Immature natural killer cell (primary cell): ENCODE measurements at places on chromosomes 6 and 20. TPM values are rescaled to one million over a fixed set of nuclear protein-coding genes. Genes with fewer than 3 reads are reported as not detected.

- H3K36me3 ChIP-seq, result peaks cover 7% of the 10 kb centered on the region
- H3K27ac ChIP-seq, result no peak overlapping the region
- no peaks in the 10 kb centered on the region for H3K4me1 ChIP-seq
- H3K27me3 ChIP-seq, result no peaks in the 10 kb centered on the region
- DNase-seq, result no peak
Measured at GRCh38 chr6:37324131-37325033, 29.4 kb upstream of the RNF8 start.

DNA sequence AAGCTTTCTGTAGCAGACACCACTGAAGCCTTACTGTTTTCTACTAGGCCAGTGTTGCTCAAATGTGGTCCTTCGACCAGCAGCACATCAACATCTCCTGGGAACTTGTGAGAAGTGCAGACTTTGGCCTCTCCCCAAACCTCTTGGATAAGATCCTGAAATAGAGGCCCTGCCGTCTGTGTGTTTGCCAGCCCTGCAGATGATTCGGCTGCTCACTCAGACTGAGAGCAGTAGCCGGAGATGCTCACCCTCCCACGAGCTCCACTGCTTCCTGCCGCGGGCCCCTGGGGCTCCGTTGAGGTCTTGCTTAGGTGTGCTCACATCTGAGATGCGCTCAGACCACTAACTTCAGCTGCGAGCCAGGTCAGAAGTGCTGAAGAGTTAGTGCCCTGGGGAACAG is 129.5 kb upstream of the SSTR4 start:
- H3K27me3 ChIP-seq, result peaks cover 6% of the 10 kb centered on the region
- H3K27ac ChIP-seq, result no peak overlapping the region
- no peaks in the 10 kb centered on the region for H3K4me1 ChIP-seq
- no peak overlapping the region for H3K4me3 ChIP-seq

GRCh38 chr6:154705471-154706113 is 27.6 kb upstream of the SCAF8 start:
- peaks cover 10% of the 10 kb centered on the region for H3K27me3 ChIP-seq
- H3K4me1 ChIP-seq, result no peaks in the 10 kb centered on the region
- no peak overlapping the region for H3K27ac ChIP-seq
- no peak overlapping the region for H3K4me3 ChIP-seq
- no peaks in the 10 kb centered on the region for H3K36me3 ChIP-seq

GRCh38 chr20:46752728-46753127 is 43.3 kb downstream of the SLC2A10 start:
- no peak for DNase-seq
- peaks cover 2% of the 10 kb centered on the region for H3K27me3 ChIP-seq
- no peaks in the 10 kb centered on the region for H3K36me3 ChIP-seq
- no peak overlapping the region for H3K4me3 ChIP-seq

- peak overlapping the region; percentile 90 for H3K27ac ChIP-seq
- peaks cover 69% of the 10 kb centered on the region for H3K4me1 ChIP-seq
- DNase-seq, result no peak
- H3K36me3 ChIP-seq, result peaks cover 9% of the 10 kb centered on the region
- no peaks in the 10 kb centered on the region for H3K27me3 ChIP-seq
Measured at GRCh38 chr6:17630511-17631073, 30.5 kb downstream of the FAM8A1 start.

DNA sequence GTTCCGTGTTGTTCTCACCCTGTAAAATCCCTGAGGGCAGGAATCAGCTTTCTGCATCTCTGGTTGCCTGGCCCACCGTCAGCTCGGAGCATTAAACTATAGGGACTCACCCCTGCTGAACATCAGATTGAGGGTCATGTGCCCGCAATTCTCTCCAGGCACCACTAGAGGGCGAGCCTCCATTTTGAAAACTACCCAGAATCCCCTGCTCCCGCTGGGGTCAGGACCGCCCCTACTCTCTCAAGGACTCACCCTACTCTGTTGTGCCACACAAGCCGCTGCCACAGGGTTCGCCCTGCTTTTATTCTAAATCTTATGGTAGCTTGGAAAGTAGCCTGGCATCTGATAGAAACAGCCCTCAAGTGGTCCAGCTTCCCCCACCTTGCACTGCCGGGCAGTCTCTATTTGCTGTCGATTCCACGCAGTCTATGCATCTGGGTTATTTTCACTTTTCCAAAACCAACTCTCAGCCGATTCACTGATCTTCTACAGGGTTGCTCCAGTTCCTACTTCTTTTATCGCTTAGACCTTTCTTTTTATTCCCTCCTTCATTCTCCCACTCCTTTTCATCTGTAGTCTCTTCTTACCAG is 244.1 kb upstream of the QKI start:
- DNase-seq, result peak; percentile 10
- H3K4me3 ChIP-seq, result peak overlapping the region; percentile 23
- no peak overlapping the region for H3K27ac ChIP-seq
- H3K27me3 ChIP-seq, result peaks cover 8% of the 10 kb centered on the region
- H3K36me3 ChIP-seq, result no peaks in the 10 kb centered on the region
- no peaks in the 10 kb centered on the region for H3K4me1 ChIP-seq

DNA sequence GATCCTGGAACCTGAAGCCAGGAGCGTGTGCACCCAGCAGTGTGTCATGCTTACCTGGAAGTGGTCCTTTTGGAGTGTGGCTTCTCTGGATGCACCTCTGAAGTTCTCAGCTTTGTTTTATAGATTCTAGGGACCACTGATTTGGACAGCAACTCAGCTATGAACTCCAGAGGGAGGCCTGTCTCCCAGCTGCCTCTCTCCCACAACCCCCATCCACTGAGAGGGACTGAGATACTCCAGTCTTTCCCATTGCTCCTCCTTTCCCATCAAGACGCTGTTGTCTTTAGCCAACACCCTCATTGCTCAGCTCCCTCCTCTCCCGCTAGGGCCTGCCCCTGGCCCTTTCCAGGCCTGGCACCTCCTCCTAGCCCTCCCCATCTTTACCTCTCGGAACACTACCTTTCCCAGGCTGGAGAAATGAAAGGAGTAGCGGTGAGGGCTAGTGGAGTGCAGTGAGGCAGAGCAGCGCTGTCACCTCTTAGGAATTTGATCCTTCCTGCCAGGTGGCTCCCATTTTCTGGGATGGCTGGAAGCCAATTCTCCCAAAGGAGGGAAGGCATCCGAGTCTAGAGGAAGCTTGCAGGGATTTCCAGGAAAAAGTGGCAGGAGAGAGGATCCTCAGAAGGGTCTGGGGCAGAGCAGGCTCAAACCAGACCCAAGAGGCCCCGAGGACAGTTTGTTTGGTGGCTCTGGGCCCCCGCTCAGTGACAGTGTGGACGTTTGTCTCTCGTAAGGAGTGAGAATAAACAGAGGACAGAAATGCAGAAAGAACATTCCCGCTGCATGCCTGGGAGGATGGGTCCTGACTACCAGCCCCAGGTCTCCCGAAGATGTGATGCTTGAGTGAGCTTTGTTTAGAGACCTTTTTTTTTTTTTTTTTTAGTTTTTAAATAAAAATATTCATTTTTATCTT is at the start of gene LRRN4:
Gene LRRN4, minus strand, starts transcription at position 285 of the 913 bp plus-strand sequence. CDS start 1,261 bp downstream, outside the sequence.
- DNase-seq, result no peak
- H3K27me3 ChIP-seq, result peaks cover 2% of the 10 kb centered on the region
- H3K4me1 ChIP-seq, result peaks cover 4% of the 10 kb centered on the region
- H3K36me3 ChIP-seq, result peaks cover 4% of the 10 kb centered on the region

- peak overlapping the region; percentile 57 for H3K4me3 ChIP-seq
- peak; percentile 21 for DNase-seq
- peaks cover 18% of the 10 kb centered on the region for H3K4me1 ChIP-seq
- peak overlapping the region; percentile 18 for H3K27ac ChIP-seq
- peaks cover 4% of the 10 kb centered on the region for H3K27me3 ChIP-seq
- peaks cover 22% of the 10 kb centered on the region for H3K36me3 ChIP-seq
Measured at GRCh38 chr6:12163149-12163548, 127.0 kb upstream of the EDN1 start.

Gene METTL24
- 0.81 TPM for polyA plus RNA-seq

- H3K27me3 ChIP-seq, result peaks cover 12% of the 10 kb centered on the region
- no peak overlapping the region for H3K4me3 ChIP-seq
- no peak for DNase-seq
- no peaks in the 10 kb centered on the region for H3K36me3 ChIP-seq
Measured at GRCh38 chr20:44026647-44027342, 112.1 kb downstream of the TOX2 start.

- H3K36me3 ChIP-seq, result no peaks in the 10 kb centered on the region
- DNase-seq, result no peak
- H3K27me3 ChIP-seq, result no peaks in the 10 kb centered on the region
- H3K4me3 ChIP-seq, result no peak overlapping the region
- peaks cover 59% of the 10 kb centered on the region for H3K4me1 ChIP-seq
Measured at GRCh38 chr6:12047792-12048432, 35.8 kb downstream of the HIVEP1 start.

DNA sequence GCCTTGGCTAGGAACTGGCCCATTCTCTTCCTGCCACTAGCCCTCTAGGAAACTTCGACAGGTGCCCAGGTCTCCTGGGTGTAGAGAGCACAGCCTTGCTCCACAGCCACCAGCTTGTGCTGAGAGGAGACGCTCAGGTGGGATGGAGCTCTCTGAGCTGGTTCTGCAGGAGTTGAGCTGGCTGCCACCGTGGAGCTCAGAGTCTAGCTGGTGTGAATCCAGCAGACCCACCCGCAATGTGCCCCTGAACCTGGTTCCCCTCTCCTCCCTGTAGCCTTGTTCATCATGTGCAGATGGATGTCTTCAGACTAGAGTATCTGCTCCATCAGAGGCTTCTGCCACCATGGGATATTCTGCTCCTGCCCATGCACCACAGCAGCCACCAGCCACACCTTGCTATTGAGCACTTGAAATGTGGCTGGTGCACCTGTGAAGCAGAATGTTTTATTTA is 222.5 kb downstream of the SYNDIG1 start:
- no peak for DNase-seq
- H3K4me1 ChIP-seq, result no peaks in the 10 kb centered on the region
- H3K4me3 ChIP-seq, result no peak overlapping the region
- peaks cover 2% of the 10 kb centered on the region for H3K27me3 ChIP-seq
- no peaks in the 10 kb centered on the region for H3K36me3 ChIP-seq
- no peak overlapping the region for H3K27ac ChIP-seq

DNA sequence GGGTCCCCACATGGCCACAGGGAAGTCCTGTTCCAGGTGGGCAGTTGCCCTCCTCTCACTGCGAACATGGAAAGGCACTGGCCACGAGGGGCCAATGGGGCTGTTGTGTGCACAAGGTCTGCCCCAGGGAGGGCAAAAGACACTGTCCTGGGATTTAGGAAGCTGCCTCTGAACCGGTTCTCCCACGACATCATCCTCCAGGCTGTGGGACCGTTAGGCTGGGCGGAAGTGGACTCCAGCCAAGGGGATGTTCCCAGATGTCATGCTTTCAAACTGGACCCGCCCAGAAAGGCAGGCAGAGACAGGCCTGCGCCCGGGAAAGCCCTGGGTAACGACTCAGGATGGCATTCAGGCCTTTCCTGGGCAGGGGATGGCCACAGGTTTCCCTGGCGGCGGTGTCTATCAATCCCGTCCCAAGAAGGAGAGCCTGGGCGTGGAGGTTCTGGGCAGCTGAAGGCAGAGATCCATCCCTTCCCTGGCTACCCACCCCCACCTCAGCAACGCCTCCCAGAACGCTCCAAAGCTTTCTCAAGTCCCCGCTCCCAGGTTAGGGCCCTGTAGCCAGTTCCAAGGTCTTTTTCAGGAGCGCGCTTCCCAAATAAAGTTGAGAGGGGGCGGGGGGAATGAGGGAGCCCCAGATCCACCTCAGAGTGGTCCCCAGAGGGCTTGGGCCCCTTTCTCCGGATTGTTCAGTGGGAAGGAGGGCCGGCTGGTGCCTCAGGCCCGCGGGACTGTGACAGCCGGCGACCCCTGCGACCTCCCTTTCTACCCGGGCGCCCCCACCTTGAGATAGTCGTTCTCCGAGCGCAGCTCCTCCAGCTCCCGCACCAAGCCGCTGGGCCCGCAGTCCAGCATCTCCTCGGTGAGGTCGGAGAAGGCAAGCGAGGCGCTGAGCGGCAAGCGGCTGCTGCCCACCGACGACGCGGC is 13.8 kb upstream of the TLDC2 start:
- no peak overlapping the region for H3K27ac ChIP-seq
- DNase-seq, result no peak
- H3K27me3 ChIP-seq, result no peaks in the 10 kb centered on the region

Gene SLC52A3
- polyA plus RNA-seq, result not detected

Gene GHRH
- not detected for polyA plus RNA-seq

GRCh38 chr6:6923605-6924004 is 184.2 kb upstream of the RREB1 start:
- H3K27ac ChIP-seq, result no peak overlapping the region
- no peaks in the 10 kb centered on the region for H3K4me1 ChIP-seq
- no peak for DNase-seq
- H3K27me3 ChIP-seq, result peaks cover 8% of the 10 kb centered on the region

Gene FNDC11
- polyA plus RNA-seq, result not detected
